Activated naive CD4-positive, alpha-beta T cell treated with anti-CD3 and anti-CD28 coated beads for 36 hours (primary cell): ENCODE measurements at places on chromosomes 11 and 22. TPM values are rescaled to one million over a fixed set of nuclear protein-coding genes. Genes with fewer than 3 reads are reported as not detected.

PKDREJ gene
- not detected for total RNA-seq

GRCh38 chr22:42932857-42933484 lies 75.9 kb upstream of the ARFGAP3 start:
- no peak for DNase-seq

GRCh38 chr11:106474274-106474673 lies 396.8 kb downstream of the AASDHPPT start:
- DNase-seq = no peak

GRCh38 chr22:42217019-42217751 lies 53.3 kb downstream of the TCF20 start:
- peak; percentile 43 for DNase-seq

CASP12 gene
- total RNA-seq = not detected

DNA sequence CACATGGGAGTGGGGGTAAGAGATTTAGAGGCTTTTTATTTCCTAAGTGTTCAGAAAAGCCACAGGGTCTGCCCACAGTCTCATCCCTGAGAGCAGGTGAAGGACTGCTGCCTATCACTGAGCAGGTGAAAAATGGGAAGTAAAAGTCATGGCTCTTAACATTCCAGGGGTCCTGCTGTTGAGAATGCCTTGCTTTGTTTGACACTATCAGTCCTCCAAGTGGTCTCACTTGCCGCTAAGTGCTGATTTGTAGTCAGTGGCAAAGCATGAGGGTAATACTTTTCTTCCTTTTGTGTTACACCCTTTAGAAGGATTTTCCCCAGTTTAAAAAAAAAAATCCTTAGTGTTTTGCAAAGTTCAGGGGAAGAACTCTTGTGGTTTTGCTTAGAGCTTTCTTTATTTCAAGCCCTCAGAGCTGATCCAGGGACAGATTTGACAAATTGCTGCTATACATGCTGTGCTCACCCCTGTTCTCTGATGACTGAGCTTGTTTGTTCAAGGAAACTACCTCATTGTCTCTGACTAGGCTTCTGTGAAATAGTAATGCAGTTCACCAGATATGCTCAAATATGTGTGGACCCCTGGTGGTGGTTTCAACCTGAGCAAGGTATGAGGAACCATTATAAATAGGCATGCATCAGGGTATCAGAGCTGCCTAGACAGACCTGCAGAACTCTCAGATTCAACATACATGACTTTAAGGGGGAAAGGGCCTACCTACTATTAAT lies 141.0 kb downstream of the ARHGAP42 start:
- DNase-seq = no peak

MB gene
- total RNA-seq = not detected

- DNase-seq = no peak
These were observed 38.5 kb downstream of the ISX start for GRCh38 chr22:35104491-35104890.

VSIG10L2 gene
- total RNA-seq = not detected

OR8D4 gene
- not detected for total RNA-seq
